Right ventricle myocardium superior (tissue), 1 donor: ENCODE measurements at places on chromosomes 12 and 14. TPM values are rescaled to one million over a fixed set of nuclear protein-coding genes. Genes with fewer than 3 reads are reported as not detected.

Gene SLC8A3
- total RNA-seq: 0.16 TPM

Gene C2CD5
- total RNA-seq: 19.5 TPM

Gene CCDC38
- total RNA-seq: 0.08 TPM

Gene RNU4-1
- total RNA-seq: 3,793 TPM

Gene CLEC6A
- total RNA-seq: not detected

Gene AJUBA
- total RNA-seq: 10.9 TPM

Gene CIROP
- total RNA-seq: not detected

Gene ETFBKMT
- 7.0 TPM for total RNA-seq

Gene CATSPERB
- total RNA-seq: 1.6 TPM

Gene MANSC4
- total RNA-seq: not detected

Gene USP30
- total RNA-seq: 12.2 TPM

Gene PLA2G1B
- total RNA-seq: not detected

Gene EPYC
- not detected for total RNA-seq

DNA sequence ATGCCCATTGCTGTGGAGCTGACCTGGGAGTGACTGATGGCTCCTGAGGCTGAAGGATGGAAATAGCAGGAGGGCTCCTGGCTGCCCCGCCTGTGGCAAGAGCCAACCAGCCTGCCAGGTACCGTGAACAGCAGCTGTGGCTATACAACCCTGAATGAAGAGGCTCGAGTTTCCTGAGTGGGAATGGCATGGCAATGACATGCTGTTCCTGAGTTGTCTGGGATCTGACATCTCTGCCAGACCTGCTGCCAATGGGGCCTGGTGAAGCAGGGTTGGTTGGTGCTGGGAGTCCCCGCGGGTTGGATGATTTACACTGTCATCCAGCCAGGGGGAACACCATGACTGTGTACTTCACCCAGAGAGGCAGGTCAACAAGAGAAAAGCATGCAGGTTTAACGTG, 31.8 kb upstream of the LRRC10 start:
- DNase-seq: peak; percentile 52

- no peak for DNase-seq
These were observed 100.9 kb upstream of the PKP2 start for GRCh38 chr12:32997471-32997870.

DNA sequence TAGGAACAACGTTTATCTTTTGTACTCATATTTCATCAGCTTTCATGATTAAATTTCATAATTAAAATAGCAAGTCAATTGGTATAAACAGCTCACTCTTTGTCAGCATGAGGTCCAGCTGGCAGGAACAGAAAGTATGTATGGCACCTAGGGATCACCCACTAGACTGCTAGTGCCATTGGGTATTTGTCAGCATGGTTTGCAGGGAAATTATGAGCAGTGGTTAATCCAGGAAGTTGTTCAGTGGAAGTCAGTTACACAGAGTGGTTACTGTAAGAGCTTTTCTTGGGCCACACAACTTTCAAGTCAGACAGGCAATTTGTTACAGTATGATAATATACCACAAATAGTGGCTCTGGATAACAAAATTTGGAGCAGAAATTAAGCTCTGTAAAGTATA, 340.3 kb upstream of the RGS6 start:
- DNase-seq: no peak

DNA sequence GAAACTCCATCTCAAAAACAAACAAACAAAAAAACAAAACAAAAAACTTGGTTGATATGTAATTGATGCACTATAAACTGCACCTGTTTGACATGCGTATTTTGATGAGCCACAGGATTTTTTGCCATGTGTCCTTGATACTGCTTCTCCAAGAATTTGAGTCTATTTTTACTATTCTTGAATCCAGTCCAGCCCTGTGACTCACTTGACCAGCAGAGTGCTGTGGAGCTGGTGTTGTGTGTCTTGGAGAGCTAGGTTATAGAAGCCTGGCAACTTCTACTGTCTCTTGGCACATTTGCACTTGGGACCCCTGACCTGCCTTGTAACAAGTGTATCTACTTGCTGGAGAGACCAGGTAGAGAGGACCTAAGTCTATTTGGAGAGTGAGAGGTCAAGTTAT, 52.0 kb downstream of the KLRG1 start:
- DNase-seq: no peak

- DNase-seq: no peak
These were observed 21.5 kb downstream of the EP400 start for GRCh38 chr12:131971226-131971625.

GRCh38 chr14:56002876-56003625, 115.2 kb upstream of the PELI2 start:
- no peak for DNase-seq

DNA sequence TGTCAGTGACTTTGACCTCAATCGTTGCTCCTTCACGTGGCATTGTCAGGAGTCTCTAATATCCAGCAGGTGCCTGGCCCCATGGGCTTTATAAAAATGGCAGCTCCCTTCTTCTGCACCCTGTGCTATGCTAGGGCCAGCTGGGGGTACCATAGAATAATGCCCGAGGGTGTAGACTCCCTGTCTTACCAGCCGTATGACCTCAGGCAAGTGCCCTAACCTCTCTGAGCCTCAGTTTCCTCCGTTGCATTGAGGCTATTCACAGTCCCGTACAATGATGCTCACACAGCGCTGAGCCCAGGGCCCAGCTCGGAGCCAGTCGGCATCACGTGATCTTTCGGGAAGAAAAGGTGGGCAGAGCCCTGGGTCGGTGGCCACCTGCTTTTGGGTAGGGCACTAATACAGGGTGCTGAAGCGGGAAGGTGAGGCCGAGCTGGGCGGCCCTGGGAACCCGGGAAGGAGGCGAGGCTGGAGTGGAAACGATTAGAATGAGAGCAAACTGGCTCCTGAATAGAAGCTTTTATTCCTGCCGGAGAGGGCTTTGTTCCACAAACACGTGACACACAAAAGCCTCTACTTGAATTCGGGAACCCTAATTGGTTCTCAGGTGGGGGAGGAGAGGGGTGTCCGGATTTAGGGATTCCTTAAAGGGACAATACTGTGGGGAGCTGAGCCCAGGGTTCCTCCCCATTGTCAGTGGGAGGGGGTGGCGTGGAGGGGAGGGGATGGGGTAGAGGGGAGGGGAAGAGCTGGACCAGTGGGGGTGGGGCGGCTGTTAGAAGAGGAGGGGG, 19.9 kb upstream of the MSI1 start:
- no peak for DNase-seq

DNA sequence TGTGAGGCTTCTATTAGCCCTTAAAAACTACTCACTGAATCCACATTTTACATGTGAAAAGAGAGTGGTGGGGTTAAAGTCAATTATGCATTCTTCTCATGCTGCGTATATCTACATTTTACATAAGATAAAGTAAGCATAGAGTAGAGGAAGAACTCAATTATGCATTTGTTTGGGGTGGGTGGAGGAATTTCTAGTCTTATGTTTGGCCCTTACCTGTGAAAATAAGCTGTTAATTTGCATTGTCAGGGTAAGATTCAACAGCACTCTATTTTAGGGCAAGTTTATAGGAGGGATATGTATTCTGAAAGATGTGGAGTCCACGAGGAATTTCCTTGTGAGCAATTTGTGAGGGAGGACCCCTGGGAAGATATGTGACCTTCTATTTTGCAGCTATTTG, 30.9 kb upstream of the CAPRIN2 start:
- DNase-seq: no peak

DNA sequence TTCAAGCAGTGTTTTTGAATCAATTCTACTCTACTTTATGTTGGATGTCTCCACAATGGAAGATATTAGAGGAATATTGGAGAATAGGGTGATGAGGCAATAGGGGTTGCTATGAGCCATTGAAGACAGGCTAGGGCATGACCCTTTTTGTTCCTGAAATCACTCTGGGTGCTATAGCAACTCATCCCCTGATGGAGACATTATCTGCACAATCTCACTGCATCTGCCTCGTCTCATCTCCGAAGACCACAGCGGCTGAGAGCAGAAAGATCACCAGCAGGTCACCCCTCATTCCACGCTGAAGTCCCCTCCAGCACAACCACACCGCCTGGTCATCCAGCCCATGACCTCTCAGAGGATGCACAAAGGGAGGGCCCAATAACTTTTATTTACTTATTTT, 150.4 kb upstream of the TMEM132C start:
- DNase-seq: no peak

DNA sequence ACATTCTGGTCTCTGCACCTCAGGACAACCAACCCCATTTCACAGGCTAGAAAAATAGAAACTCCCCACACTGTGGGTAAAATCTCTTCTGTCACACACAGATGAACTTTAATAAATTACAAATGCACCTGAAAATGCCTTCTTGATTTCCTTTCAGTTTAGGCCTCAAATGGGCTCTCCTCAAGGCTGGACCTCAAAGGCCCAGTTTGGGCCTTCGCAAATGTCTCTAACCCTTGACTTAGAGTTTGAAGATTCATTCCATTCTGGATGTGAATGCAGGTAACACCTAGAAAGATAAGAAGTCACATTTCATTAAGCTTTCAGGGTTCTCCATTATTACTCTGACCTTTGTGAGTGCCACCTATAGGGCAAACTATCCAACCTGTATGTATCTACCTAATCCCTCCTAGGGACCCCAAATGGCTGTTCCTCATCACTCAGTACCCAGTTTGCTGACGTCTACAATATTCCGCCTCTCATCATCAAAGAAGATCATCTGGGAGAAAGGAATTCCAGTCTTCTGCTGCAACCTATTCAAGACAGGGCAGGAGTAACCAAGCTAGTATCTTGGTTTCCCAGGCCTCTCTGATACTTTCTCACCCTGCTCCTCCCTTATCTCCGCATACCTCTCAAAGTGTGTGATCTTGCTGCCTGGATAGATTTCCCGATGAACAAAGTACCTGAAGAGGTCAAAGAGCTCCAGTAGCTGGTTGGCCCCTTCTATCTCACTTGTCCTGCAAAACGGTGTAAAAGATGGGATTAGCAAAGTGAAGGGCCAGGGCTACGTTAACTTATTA, 776 bp upstream of the CHMP4A start:
- DNase-seq: no peak

- no peak for DNase-seq
These were observed 60.9 kb upstream of the FBRSL1 start for GRCh38 chr12:132428936-132429601.

DNA sequence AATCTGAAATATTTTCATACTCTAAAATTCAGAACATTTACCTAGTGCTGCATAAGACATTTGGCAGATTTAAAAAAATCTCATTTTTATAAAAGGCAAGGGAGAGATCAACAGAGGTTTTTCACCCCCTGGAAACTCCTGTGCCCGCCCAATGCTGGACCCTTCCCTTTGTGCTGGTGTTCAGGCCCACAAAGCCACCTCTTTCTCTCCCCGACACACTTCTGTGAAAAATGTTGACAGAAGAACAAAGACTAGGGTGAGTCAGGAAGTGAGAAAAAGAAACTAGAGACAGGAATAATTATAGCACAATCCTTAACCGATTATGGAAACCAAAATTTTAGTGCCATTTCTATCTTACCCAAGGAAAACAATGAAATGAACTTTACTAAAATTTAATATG, 197.7 kb upstream of the STXBP6 start:
- no peak for DNase-seq

DNA sequence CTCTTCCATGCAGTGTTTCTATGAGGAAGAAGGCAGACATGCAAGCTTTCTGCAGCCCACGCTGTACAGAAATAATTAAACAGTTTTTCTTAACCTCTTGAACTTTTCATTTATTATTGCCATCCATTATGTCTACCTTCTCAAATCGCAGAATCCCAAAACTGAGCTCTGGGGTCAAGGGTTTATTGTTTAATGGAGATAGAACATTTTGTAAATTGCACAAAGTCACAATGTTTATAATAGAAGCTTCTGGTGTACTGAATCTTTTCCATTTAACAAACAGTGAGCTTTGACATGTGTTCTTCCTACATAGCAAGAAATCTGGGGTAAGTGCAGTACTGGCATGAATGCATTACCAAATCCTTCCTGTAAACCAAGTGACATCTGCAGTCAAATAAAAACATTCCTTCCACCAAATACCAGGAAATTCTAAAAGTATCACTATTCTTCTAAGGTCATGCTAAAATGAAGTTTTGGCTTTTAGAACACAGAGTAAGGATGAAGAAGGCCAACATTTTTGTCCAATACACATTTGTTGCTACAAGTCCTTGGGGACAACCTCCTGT, 385.3 kb upstream of the DDHD1 start:
- DNase-seq: no peak

DNA sequence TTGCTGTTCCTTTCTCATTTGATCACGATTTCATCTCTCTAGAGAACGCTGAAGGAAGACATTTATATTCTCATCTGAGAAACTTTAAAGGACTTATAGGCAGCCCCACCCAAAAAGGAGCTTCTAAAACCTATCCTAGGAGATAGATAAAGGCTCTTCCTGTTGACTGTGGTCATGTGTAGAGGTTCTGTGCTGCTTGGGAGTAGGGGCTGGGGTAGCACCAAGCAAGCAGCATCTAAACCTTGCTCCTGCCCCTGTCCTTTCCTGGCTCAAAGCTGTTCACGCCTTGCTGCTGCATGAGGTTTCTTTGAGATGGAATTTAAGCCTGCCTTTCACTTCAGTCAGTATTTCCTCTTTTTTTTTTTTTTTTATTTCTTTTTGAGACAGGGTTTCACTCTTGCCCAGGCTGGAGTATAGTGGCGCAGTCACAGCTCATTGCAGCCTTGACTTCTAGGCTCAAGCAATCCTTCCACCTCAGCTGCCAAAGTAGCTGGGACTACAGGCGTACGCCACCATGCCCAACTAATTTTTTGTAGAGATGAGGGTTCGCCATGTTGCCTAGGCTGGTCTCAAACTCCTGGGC, 41.4 kb downstream of the RAB35 start:
- no peak for DNase-seq

DNA sequence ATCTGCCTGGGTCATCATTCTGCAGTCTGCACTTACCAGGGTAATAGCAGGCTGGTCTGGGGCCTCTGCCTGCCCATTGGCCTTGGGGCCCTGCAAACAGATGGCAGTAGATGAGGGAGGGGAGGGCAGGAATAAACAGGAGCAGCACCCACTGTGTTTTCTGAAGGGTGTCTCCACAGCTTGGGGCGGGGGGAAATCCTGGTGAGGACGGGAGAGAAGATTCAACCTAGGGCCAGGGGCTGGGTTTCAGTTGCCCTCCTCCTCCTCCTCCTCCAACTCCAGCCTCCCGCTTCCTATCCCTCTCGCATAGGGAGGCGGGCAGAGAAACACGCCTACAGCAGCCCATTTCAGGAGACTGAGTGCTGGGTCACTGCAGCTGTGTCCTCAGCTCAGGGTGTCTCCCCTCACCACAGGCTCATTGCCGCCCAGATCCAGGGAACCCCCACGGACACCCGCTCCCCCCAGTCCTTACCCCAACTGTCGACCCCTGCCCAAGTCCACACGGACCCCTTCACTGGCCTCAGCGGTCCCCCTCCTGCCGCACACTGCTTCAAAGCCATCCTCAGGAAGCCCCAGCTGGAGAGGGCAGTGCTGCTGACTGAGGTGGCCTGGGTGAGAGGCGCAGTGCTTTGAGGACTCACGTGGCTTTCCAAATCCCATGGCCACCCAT, 9.1 kb upstream of the KRT80 start:
- DNase-seq: peak; percentile 26

GRCh38 chr14:37262649-37263048, 64.9 kb downstream of the MIPOL1 start:
- no peak for DNase-seq

- DNase-seq: no peak
These were observed 419 bp upstream of the ATXN7L3B start for GRCh38 chr12:74537126-74537706.
